Stimulated activated CD4-positive, alpha-beta T cell treated with anti-CD3 and anti-CD28 coated beads, TNF-alpha, amount 100 ng/mL, for 4 hours (primary cell): ENCODE measurements at places on chromosomes 2 and 18.

DNA sequence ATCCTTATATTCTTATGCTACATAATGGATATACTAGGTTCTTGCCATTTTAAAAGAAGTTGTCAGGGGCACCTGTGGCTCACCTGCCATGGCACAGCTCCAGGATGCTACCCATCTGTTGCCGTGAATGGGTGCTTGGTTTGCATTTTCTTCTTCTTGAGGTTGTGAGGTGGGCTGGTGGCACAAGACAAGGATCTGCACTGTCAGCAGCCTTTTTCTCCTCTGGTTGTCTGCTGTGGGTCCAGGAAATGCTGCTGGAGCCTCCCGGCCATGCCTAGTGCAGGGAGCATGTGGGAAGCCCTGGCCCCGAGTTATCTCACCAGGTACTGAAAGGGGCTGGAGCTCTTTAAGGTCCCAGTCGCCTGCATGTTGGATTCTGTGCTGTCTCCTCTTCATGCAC, 2.6 kb downstream of the IL1R1 start:
- DNase-seq = no peak

GRCh38 chr18:48658721-48659120, 119.9 kb downstream of the CTIF start:
- no peak for DNase-seq

- no peak for DNase-seq
Measured at GRCh38 chr2:41940060-41940744, 107.6 kb upstream of the PKDCC start.

- no peak for DNase-seq
Measured at GRCh38 chr2:7089284-7089683, 172.1 kb downstream of the RNF144A start.

DNA sequence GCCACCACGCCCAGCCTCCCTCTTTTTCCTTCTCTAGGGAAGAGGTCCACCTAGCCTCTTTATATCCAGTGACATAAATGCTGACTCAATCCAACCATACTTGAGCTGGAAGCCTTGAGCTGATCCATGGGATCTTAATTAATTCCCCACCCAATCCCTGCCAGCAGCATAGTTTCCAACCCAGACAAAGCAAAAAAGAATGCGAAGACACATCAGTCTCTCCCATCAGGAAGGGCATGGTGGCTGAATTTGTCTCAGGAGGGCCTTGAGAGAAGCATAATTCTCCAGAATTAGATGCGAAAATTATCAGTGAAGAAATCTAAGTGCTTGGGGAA, 22.5 kb downstream of the CASP10 start:
- DNase-seq = no peak

GRCh38 chr18:58584200-58585127, 44.4 kb downstream of the ALPK2 start:
- no peak for DNase-seq
